ENCODE measurements at places on chromosomes 3 and 15. TPM values are rescaled to one million over a fixed set of nuclear protein-coding genes. Genes with fewer than 3 reads are reported as not detected.
A peak's percentile ranks its signal among the peaks of the same experiment; 100 is the strongest.

Gene SEC62
- total RNA-seq: 50.7 TPM

Gene TGM4
- total RNA-seq: not detected

DNA sequence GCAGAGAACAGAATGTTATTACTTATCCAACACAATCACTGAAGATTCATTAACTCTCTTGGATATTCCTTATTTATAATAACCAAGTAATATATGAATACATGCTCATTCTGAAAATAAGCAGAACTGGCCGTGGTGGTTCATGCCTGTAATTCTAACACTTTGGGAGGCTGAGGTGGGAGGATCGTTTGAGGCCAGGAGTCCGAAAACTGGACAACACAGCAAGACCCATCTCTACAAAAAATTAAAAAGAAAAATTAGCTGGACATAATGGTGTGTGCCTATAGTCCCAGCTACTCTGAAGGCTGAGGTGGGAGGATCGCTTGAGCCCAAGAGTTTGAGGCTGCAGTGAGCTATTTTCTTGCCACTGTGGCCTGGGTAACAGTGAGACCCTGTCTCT is 25.9 kb downstream of the RNF168 start:
- no peak for DNase-seq

DNA sequence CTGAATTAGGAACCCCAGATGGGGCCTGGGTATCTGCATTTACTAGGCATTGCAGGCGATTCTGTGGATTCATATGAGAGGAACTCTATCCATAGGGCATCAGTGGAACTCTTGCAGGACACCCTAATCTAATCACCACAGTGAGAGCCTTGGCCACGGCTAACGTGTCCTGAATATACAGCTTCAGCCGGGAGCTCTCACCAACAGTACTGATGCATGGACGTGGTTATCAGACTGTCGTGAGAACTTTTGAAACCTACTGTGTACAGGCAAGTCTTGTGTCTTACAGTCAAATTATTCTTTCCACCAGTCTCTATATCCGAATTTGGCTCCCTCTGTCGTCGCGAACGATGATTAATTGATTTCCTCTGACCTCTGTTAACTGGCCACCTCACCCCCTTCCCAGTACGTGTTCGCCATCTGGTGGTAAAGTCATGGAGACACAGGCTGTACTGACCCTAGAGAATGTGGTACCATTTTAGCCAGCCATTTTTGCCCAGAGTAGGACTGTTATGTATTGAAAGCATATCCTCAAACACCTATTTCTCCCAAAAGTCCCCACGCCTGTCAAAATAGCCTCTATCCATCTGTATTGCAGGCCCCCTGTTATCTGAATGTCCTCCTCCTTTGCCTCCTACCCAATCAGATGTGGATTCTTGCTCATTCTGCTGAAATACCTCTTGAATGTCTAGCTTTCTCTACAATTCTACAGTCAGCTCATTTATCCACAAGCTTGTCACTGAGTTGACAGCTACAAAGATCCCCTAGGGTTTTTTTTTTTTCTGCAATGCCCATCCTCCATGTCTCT is 39.7 kb downstream of the GLDN start:
- peak; percentile 81 for DNase-seq

- DNase-seq: no peak
These were observed 145.0 kb upstream of the MITF start for GRCh38 chr3:69594286-69594685.

All from tongue (tissue), 3 donors.